ENCODE measurements at places on chromosomes 11 and 22.

- H3K27ac ChIP-seq, result no peak overlapping the region
- no peaks in the 10 kb centered on the region for H3K4me1 ChIP-seq
- no peaks in the 10 kb centered on the region for H3K27me3 ChIP-seq
- H3K4me3 ChIP-seq, result no peak overlapping the region
- DNase-seq, result no peak
- H3K36me3 ChIP-seq, result no peaks in the 10 kb centered on the region
Observed at GRCh38 chr11:81942646-81943045, 791.0 kb downstream of the FAM181B start.

DNA sequence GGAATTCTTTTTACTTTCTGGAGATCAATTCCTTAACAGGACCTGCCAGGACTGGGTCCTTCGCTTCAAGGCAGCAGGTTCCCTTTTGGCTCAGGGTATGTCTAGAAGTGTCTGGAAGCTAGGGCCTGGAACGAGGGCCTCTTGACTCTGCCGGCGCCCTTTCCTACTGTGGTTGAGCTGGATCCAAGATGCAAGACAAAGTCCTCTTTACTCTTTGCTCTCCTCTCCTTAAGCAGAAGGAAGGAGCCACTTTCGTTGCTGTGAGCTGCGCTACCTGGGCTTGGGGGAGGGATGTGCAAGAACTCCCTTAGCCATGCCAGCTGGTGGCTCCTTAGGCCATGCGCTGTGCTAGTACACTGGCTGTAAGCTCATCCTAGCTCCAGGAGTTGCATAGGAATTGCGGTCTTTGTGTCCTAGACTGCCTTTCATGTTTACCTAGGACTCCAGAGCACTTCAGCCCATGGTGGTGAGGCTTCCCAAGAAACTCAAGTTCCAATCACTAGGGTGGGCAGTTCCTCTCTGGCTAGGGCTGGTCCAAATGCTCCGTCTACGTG, 18.1 kb downstream of the GLB1L2 start:
- no peaks in the 10 kb centered on the region for H3K4me1 ChIP-seq
- H3K27me3 ChIP-seq, result no peaks in the 10 kb centered on the region
- no peaks in the 10 kb centered on the region for H3K36me3 ChIP-seq
- DNase-seq, result no peak
- H3K4me3 ChIP-seq, result no peak overlapping the region

DNA sequence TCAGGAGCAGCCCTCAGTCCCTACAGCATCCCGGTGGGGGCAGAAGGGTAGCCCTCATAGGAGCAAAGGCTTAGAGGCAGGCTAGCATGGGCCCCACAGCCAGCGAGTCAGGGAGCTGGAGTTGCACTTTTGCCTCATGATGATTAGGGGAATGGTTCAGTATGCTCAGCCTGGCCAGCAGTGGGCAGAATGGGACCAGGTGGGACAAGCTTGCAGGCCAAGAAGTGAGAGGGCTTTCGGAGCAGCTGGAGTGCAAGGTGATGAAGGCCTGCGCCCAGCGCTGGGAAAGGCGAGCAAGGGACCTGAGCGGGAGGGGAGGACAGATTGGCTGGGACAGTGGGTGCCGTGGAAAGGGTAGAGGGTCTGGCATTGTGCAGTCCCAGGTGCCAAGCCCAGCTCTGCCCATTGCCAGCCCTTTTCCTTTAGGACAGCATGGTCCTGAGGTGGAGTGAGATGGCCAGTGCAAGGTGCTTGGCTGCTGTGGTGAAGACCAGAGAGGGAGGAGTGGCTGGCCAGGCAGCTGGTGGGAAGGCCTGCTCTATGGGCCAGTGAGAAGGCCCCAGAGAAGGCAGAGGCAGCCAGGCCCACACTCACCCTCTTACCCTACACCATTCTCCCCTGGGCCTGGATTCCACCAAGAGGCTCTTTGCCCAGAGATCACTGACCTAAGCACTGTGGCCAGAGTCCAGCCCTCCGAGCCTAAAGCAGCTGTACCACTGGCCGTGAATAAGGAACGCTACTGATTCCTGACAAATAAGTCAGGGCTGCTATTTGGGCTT, 47.9 kb upstream of the SUSD2 start:
- DNase-seq, result no peak
- H3K27ac ChIP-seq, result no peak overlapping the region
- H3K4me3 ChIP-seq, result no peak overlapping the region

- no peak for DNase-seq
- H3K27ac ChIP-seq, result no peak overlapping the region
- no peaks in the 10 kb centered on the region for H3K27me3 ChIP-seq
Observed at GRCh38 chr22:20413217-20414058, 19.5 kb downstream of the ZNF74 start.

DNA sequence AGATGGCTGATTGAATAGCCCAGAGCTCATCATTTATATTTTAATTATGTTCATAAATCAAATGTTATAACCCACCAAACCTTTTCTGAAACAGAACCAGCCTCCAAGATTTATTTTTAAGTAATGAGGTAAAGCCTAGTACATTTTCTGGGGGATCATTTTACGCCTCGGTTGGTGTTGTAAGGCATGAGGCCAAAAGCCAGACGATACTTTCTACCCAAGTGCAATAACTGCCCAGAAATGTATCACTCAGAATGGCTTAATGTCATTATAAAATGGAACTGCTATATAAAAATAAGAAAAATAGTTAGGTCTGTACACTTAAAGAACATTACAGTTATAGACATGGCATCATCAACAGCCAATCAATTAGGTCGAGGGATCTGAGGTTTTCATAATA, 283.3 kb downstream of the CADM1 start:
- no peak overlapping the region for H3K27ac ChIP-seq
- H3K4me3 ChIP-seq, result no peak overlapping the region
- H3K36me3 ChIP-seq, result no peaks in the 10 kb centered on the region
- H3K4me1 ChIP-seq, result peaks cover 5% of the 10 kb centered on the region

DNA sequence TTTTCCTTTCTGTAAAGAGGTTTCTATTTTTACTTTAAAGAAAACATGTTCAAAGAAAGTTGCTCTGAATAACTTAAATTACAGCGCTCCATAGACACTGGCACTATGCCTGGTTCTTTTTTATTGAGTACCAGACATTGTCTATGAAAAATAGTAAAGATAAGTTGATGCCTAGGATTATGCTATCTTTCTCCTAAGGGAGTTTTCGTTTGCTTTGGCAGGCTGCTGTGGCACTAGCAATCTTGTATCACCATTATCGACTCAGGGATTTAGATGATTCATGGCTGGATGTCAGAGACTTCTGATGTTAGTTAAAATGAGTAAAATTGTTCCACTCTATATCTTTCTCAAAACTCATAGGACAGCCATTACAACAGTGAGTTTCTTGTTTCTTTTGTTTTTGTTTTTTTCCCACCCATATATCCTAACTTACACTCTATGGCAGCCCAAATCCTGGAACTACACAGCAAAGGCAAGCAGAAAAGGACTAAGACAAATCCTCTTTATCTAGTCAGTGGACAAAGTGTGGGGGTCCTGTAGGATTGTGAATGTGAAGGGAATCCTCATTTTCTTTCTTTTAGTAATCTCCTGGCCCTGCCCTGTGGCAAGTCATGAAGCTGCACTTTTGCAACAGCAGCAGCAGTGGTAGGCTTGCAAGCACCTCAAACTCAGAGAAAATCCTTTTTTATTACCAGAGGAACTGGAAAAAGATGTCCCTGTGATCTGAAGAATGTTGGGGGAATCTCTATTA, 20.7 kb downstream of the SLN start:
- H3K4me3 ChIP-seq, result no peak overlapping the region
- DNase-seq, result no peak
- no peak overlapping the region for H3K27ac ChIP-seq
- no peaks in the 10 kb centered on the region for H3K27me3 ChIP-seq
- peaks cover 9% of the 10 kb centered on the region for H3K4me1 ChIP-seq

GRCh38 chr11:112229159-112229558, 2.9 kb downstream of the PTS start:
- no peak overlapping the region for H3K4me3 ChIP-seq
- no peaks in the 10 kb centered on the region for H3K27me3 ChIP-seq
- no peak overlapping the region for H3K27ac ChIP-seq
- peaks cover 8% of the 10 kb centered on the region for H3K4me1 ChIP-seq
- DNase-seq, result no peak
- H3K36me3 ChIP-seq, result peaks cover 54% of the 10 kb centered on the region

DNA sequence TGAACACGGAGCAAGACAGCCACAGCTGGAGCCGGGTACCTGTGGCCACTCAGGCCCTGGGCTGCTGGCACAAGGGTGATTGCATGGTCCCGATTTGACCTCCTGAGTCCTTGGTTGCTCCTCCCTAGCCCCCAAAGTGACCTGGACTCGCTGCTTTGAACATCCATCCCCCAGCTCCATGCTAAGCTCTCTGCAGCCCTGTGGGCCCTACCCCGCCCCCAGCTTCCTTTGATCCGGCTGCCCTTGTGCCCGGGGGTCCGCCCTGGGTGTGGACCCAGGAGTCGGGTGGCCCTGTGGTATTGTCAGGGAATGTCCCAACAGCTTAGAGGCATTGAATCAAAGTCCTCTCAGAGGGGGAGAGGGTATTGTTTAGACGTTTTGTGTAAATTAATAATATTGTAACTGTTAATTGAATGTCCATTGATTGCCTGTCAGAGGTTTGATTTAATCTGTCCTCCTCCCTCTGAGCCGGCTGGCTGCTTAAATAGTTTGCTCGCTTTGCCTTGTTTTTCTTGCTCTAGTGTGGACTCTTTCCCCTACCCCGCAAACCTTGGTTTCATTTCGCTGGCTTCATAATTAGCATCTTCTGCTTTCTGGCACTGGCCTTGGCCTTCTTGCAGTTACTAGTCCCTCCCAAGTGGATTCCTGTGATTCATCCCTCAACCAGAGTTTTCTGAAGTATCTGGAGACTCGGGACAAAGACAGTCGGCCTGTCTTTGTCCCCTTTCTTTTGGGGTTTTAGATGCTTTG, 20.7 kb downstream of the GRIK4 start:
- no peaks in the 10 kb centered on the region for H3K36me3 ChIP-seq
- H3K27ac ChIP-seq, result no peak overlapping the region
- H3K27me3 ChIP-seq, result no peaks in the 10 kb centered on the region
- no peak for DNase-seq
- no peak overlapping the region for H3K4me3 ChIP-seq

DNA sequence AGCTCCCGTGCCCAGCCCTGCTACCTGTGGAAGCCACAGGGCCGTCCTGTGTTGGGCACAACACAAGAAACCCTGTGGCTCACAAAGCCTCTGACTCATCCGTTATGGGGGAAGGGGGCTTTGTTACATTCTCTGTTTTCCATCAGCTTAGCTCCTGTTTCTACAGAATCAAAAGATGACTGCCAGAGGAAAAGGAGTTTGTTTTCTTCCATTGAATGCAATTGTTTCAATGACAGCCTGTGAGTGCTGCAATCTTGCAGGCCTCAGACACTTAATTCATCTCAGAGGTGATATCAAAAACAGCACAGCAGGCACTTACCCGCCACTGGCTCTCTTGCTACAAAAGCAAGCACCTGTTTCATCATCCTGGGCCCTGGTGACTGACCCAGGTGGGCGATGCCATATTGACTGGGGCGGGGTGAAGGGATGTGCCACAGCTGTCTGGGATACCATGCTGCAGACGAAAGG, 194.3 kb downstream of the OPCML start:
- H3K36me3 ChIP-seq, result no peaks in the 10 kb centered on the region
- DNase-seq, result no peak
- no peaks in the 10 kb centered on the region for H3K27me3 ChIP-seq
- no peak overlapping the region for H3K27ac ChIP-seq
- no peaks in the 10 kb centered on the region for H3K4me1 ChIP-seq
- no peak overlapping the region for H3K4me3 ChIP-seq

- H3K36me3 ChIP-seq, result no peaks in the 10 kb centered on the region
- DNase-seq, result no peak
- no peak overlapping the region for H3K4me3 ChIP-seq
- H3K27me3 ChIP-seq, result no peaks in the 10 kb centered on the region
Observed at GRCh38 chr22:41028841-41029240, 63.6 kb upstream of the EP300 start.

DNA sequence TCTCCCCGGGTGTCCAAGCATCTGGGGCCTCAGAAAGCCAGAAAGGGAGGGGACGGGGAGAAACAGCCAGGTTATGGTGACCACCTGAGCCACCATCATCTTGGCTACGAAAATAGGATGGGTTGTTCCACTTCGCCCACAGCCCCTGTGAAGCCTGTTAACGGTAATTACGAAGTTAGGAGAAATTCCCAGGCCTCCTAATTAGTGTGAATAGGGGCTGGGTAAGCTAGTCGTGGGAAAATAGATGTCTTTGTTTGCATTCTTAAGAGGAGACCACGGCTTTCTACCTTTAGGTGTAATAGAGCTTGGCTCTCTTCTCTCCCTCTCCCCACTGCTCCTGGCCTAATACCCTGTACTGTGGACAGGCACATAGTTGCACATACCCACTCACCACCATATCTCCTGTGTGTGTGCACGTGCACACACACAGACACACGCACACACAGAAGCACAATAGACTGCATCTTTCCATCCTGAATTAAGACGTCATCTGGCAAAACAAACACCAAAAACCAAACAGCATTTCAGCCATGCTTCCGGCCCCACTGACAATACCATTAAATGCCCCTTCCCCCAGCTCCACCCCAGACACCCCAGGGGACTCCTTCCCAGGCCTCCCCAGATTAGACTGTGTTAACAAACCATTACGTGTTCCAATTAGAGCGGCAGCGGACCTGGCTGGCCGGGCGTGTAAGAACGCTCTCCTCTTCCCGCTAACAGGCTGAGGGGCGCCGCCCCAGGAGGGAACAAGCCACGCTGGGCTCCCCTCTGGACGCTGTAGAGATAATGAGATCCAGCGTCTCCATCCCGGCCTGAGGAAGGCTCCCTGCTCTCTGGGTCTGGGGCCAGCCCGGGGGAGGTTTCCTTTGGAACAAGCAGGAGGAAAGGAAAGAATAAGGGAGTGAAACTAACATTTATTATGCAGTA, 72.8 kb downstream of the TP53I11 start:
- H3K36me3 ChIP-seq, result no peaks in the 10 kb centered on the region
- no peak for DNase-seq
- H3K4me1 ChIP-seq, result no peaks in the 10 kb centered on the region
- H3K27me3 ChIP-seq, result no peaks in the 10 kb centered on the region

- H3K4me1 ChIP-seq, result peaks cover 3% of the 10 kb centered on the region
- peaks cover 17% of the 10 kb centered on the region for H3K36me3 ChIP-seq
- no peak overlapping the region for H3K4me3 ChIP-seq
- DNase-seq, result no peak
- no peaks in the 10 kb centered on the region for H3K27me3 ChIP-seq
Observed at GRCh38 chr22:40376149-40376548, 5.8 kb downstream of the SGSM3 start.

GRCh38 chr22:35591714-35592417, 25.3 kb downstream of the MB start:
- peaks cover 9% of the 10 kb centered on the region for H3K4me1 ChIP-seq
- no peaks in the 10 kb centered on the region for H3K27me3 ChIP-seq
- H3K27ac ChIP-seq, result no peak overlapping the region
- no peak overlapping the region for H3K4me3 ChIP-seq
- DNase-seq, result no peak
- H3K36me3 ChIP-seq, result no peaks in the 10 kb centered on the region

DNA sequence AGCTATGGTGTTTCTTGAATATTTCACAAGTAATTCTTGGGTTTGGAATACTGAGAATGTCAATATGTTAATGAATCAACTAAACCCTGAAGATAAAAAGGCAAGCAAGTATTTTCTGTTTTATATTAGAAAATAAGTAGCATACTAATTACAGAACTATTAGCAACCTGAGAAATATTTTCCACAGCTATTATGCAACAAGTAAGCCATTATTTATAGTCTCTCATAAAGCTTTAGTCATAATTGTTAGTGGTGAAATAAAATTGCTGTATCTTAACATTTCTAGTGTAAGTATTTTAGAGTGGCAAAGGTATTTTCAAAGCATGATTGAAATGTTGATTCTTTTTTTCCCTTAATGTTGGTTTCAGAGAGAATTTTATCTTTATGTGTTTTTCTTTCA, 53.3 kb downstream of the FAR1 start:
- peaks cover 88% of the 10 kb centered on the region for H3K36me3 ChIP-seq
- DNase-seq, result no peak
- peaks cover 15% of the 10 kb centered on the region for H3K4me1 ChIP-seq
- no peak overlapping the region for H3K27ac ChIP-seq
- no peak overlapping the region for H3K4me3 ChIP-seq
- H3K27me3 ChIP-seq, result no peaks in the 10 kb centered on the region
